CD4-positive, alpha-beta memory T cell (primary cell): ENCODE measurements at places on chromosomes 2 and 18. TPM values are rescaled to one million over a fixed set of nuclear protein-coding genes. Genes with fewer than 3 reads are reported as not detected.

GRCh38 chr2:35960596-35960995 lies 395.0 kb upstream of the CRIM1 start:
- H3K4me1 ChIP-seq: no peaks in the 10 kb centered on the region
- DNase-seq: no peak
- no peak overlapping the region for H3K4me3 ChIP-seq
- H3K27ac ChIP-seq: no peak overlapping the region

DNA sequence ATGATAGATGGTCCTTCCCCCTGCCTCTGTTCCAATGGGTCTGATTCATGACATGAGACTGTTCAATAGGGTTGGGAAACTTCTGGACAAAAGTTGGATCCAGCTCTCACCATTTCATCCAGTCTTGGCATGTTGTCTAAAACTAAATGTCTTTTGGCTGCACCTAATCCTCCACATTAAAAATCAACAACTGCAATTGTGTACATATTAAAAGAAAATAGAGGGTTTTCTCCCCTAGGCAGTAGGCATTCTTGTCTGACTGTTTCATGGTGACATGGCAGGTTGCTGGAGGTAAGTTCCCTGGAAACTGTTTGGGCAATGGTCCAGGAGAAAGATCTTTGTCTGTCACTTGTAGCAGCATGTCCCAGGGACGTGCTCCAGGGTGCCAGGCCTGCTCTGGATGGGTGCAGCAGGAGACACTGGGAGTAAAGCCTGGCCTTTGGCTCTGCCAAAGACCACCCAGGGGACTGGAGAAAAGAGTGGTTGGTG lies 135.8 kb downstream of the TCF4 start:
- no peak for DNase-seq
- no peaks in the 10 kb centered on the region for H3K27me3 ChIP-seq
- H3K36me3 ChIP-seq: no peaks in the 10 kb centered on the region
- H3K27ac ChIP-seq: no peak overlapping the region

GRCh38 chr2:45680351-45680967 lies 29.0 kb downstream of the PRKCE start:
- no peaks in the 10 kb centered on the region for H3K4me1 ChIP-seq
- H3K27me3 ChIP-seq: no peaks in the 10 kb centered on the region
- no peak overlapping the region for H3K4me3 ChIP-seq
- DNase-seq: no peak
- H3K36me3 ChIP-seq: no peaks in the 10 kb centered on the region
- H3K27ac ChIP-seq: no peak overlapping the region

DNA sequence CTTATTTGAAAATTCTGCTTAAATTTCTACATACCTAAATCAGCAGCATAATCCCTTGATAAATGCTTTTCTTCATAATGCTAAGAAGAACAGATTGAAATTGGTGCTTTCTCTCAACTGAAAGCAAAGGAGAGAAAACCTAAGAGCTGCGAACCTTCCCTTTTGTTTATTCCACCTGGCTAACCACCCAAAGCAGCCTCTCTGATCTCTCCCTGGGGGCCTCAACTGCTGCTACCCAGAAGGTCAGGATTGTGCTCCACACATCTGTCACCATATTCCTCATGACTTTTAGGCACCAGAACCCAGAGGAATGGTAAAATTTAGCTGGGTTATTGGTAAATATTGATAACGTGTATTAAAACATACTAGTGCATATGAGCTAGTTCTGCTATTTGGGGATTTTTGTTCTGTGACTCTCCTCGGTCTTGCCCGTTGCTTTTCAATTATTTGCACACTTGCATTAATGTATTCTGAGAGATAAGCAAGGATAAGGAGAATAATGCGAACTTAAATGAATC lies 334.1 kb downstream of the RIT2 start:
- DNase-seq: no peak
- H3K27me3 ChIP-seq: no peaks in the 10 kb centered on the region
- no peak overlapping the region for H3K27ac ChIP-seq
- no peaks in the 10 kb centered on the region for H3K36me3 ChIP-seq
- no peak overlapping the region for H3K4me3 ChIP-seq
- H3K4me1 ChIP-seq: no peaks in the 10 kb centered on the region

GRCh38 chr18:3794537-3795348 lies 344.8 kb downstream of the TGIF1 start:
- H3K27ac ChIP-seq: no peak overlapping the region
- H3K36me3 ChIP-seq: no peaks in the 10 kb centered on the region
- no peak for DNase-seq

Gene SLC4A3
- total RNA-seq: not detected

GRCh38 chr2:168593713-168594112 lies 137.6 kb downstream of the CERS6 start:
- no peak overlapping the region for H3K27ac ChIP-seq
- DNase-seq: no peak
- H3K4me3 ChIP-seq: no peak overlapping the region
- no peaks in the 10 kb centered on the region for H3K36me3 ChIP-seq
- peaks cover 10% of the 10 kb centered on the region for H3K4me1 ChIP-seq

- H3K4me1 ChIP-seq: no peaks in the 10 kb centered on the region
- H3K4me3 ChIP-seq: no peak overlapping the region
- no peaks in the 10 kb centered on the region for H3K36me3 ChIP-seq
- DNase-seq: no peak
- H3K27ac ChIP-seq: no peak overlapping the region
Measured at GRCh38 chr2:3780477-3781402, 77.4 kb downstream of the DCDC2C start.

- H3K27me3 ChIP-seq: no peaks in the 10 kb centered on the region
- no peaks in the 10 kb centered on the region for H3K36me3 ChIP-seq
- no peak overlapping the region for H3K4me3 ChIP-seq
- DNase-seq: no peak
Measured at GRCh38 chr2:54429054-54429453, 27.1 kb upstream of the SPTBN1 start.

Gene ATP8B1
- not detected for total RNA-seq

- no peak overlapping the region for H3K27ac ChIP-seq
- H3K27me3 ChIP-seq: no peaks in the 10 kb centered on the region
Measured at GRCh38 chr18:25648716-25649260, 296.8 kb upstream of the ZNF521 start.

DNA sequence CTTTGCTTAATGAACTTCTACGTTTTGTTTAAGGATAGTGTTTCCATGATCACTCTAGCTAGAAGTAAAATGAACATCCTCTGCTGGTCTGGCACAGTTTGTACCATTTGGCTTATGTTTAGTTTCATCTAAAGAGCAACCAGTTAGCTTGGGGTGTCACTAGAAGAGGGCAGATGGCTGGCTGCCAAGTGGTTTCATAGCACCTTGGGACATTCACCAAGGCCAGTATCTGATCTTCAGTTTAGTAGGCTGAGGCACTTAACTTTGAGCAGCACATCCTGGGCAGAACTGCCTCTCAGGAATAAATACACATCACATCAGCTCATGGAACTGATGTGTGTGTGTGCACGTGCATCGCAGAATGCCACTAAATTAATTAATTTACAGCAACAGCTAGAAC lies 68.4 kb downstream of the NXPH2 start:
- H3K27ac ChIP-seq: no peak overlapping the region
- H3K4me3 ChIP-seq: no peak overlapping the region
- no peaks in the 10 kb centered on the region for H3K27me3 ChIP-seq
- H3K36me3 ChIP-seq: no peaks in the 10 kb centered on the region

- H3K27ac ChIP-seq: no peak overlapping the region
- H3K36me3 ChIP-seq: no peaks in the 10 kb centered on the region
- no peak overlapping the region for H3K4me3 ChIP-seq
- H3K4me1 ChIP-seq: no peaks in the 10 kb centered on the region
- no peak for DNase-seq
Measured at GRCh38 chr18:40407909-40408308, 1547.1 kb upstream of the PIK3C3 start.

GRCh38 chr2:28507796-28508764 lies 12.2 kb downstream of the PLB1 start:
- H3K27ac ChIP-seq: no peak overlapping the region
- H3K36me3 ChIP-seq: no peaks in the 10 kb centered on the region
- no peak overlapping the region for H3K4me3 ChIP-seq
- DNase-seq: peak; percentile 6
- H3K4me1 ChIP-seq: no peaks in the 10 kb centered on the region
